ENCODE measurements at places on chromosomes 7 and 10.

DNA sequence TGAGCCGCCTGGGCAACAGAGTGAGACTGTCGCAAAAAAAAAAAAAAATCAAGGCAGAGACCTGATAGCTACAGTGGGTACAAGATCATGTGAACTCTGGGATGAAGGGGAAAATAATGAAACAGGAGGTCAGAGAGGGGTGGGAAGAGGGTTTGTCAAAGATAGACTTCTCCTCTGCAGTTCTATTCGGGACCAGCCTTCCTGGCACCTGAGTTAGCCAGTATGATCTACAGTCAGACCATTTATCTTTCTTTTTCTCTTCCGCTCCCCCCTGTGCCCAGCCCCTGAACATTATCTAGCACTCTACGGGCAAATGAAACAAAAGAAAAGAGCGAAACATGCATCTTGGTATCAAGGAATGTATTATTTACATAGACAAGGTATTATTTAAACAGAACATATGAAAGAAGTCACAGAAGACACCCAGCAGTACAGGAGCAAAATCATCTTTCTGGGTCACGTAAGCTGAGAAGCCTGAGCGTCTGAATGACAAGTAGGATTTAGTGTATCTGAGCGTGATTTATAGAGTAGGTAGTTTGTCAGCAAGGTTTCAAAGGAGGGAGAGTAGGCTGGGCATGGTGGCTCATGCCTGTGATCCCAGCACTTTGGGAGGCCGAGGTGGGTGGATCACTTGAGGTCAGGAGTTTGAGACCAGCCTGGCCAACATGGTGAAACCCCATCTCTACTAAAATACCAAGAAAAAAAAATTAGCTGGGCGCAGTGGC is 109.0 kb downstream of the PRKCQ start:
- DNase-seq, result no peak

- no peak for DNase-seq
Observed at GRCh38 chr7:128827971-128828711, 2.1 kb upstream of the FLNC start.

DNA sequence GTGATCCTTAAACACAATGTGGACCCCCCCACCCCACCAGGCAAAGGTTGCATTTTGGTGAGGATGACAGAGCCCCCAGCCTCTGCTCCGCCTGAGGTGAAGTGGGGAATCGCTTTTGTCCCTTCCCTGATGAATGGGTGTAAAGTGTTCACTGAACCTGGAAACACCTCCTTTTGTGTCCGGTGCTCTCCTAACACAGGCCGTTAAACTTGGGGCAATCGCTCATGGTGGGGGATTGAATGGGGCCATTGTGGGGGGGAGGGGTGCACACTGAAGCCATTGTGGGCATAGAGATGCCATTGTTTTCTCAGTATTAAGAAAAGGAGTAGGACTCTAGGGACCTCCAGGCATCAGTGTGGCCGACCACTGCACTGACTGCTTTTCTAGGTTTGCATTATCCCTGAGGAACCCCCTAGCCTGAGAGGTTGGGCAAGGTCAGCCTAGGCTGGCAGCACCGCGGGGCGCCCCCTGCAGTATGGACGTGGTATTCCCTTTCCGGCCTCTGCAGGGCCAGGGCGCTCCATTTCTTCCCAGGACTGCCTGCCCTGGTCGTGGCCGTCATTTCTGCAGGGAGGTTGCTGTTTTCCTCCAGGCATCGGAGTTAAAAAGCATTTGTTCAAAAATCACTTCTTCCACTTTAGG is 158.3 kb downstream of the TCF7L2 start:
- DNase-seq, result no peak

GRCh38 chr7:113076703-113077102 is 9.9 kb downstream of the GPR85 start:
- no peak for DNase-seq

GRCh38 chr7:106369352-106369751 is 84.6 kb upstream of the NAMPT start:
- DNase-seq, result no peak

DNA sequence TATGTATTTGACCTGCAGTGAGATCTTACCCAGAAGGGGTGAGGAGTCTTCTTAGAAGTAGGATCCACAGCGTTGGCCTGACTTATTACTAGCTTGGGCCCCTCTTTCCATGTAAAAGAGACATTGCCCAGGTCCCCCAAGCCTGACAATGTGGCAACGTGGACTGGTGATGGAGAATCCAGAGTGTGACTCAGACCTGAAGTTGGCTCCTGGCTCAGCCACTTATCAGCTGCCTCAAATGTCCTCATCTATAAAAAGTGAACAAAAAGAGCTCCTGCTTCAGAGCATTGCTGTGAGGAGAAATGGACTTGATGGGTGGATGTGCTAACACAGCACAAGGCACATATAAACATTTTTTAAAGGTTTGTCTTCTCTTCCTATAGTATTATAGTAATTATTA is 35.4 kb upstream of the TECTB start:
- DNase-seq, result no peak

- no peak for DNase-seq
Observed at GRCh38 chr7:149751043-149751775, 22.2 kb downstream of the ZNF467 start.

GRCh38 chr7:83693256-83693655 is 44.3 kb upstream of the SEMA3E start:
- no peak for DNase-seq

GRCh38 chr7:92641921-92642511 is 51.8 kb upstream of the FAM133B start:
- peak; percentile 24 for DNase-seq

DNA sequence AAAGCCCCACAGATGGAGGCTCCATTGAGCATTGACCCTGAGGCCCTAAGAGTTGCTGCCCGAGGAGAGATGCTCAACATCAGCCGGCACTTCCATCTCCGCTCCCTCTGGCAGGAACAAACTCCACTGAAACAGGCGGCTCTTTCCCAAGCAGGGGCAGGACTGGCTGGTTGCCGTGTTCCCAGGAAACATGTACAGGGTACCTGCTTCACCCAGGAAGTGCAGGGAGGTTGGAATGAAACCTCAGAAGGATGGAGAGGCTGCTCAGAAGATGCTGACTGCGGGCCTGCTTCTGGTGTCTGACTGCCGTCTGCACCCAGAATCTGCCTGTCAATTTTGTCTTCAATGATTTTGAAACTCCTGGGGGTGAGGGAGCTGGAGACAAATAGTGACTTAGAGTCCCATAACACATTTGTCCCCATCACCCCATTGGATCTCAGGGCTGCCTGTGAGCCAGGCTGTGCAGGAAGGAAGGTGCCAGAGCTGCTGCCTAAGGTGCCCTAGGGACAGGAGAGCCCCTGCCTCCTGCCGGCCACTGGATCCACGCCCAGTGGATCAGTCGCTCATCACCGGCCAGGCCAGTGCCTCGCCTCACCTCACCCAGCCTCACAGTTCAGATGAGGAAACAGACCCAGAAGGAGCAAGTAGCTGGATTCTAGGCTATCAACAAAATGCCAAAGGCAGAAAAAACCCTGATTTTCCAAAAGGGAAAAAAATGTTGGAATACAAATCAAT is 237.3 kb downstream of the PTPRN2 start:
- no peak for DNase-seq

- no peak for DNase-seq
Observed at GRCh38 chr10:68242051-68242450, 10.1 kb upstream of the ATOH7 start.

DNA sequence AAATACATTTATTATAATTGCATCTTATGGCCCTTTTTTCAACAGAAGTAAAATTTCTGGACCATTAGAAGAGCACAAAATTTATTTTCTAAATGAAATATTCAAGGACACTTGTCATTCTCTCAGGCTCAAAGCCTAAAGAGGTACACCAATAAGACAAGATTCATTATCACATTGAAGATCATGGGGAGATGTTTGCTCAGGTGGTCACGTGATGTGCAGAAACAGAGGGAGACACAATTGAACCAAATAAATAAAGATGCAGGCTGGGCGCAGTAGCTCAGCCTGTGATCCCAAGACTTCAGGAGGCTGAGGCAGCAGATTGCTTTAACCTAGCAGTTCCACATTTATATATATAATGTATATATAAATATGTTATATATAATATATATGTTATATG is 53.2 kb upstream of the TMEM254 start:
- DNase-seq, result no peak

DNA sequence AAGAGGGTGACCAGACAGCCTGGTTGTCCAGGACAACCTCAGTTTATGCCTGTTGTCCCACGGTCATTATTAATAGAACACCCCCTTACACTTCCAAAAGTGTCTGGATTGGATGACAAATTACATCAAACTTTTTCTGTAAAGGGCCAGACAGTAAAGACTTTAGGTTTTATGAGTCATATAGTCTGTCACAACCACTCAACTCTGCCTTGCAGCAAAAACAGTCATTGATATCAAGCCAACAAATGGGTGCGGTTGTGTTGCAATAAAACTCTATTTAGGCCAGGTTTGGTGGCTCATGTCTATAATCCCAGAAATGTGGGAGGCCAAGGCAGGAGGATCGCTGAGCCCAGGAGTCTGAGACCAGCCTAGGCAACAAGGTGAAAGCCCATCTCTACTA is 66.7 kb upstream of the ATP6V0A4 start:
- peak; percentile 17 for DNase-seq

- peak; percentile 1 for DNase-seq
Observed at GRCh38 chr7:31114593-31115343, 62.7 kb downstream of the ADCYAP1R1 start.

DNA sequence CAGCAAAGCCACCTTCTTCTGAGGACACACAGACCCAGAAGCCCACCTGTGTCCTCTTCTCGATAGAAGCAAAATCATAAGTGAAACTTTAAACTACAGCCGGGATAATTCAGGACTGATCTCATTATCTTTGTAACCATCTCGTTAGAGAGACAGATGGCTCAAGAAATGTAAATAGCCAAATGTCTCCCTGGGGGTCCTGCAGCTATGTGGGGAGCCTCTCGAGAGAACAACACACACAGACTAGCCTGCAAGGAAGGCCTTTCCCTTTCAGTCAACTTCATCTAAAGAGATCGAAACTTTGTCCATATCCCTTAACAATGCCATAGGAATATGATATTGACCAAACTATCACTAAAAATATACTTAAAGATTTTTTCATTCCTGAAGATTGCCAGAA is 93.5 kb downstream of the VWC2 start:
- no peak for DNase-seq

GRCh38 chr10:35271086-35271858 is 65.0 kb upstream of the CCNY start:
- DNase-seq, result no peak

DNA sequence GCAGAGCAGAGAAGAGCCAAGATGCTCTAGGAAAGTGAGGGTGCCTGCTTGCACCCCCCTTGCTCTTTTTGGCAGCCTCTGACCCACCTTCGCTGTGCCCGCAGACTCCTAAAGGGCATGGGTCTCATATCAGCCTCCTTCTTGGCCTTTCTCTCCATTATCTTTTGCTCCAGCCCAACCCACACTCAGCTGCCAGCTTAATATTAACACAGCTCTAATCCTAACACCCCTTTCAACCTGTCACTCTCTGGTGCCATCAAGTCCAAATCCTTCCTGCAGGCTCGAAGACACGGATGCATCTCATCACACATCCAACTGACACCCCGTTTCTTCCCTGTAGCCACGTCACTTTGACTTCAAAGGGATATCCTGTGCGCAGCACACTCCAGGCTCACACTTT is 171.6 kb upstream of the AUTS2 start:
- no peak for DNase-seq

GRCh38 chr10:122490786-122491680 is 29.7 kb downstream of the HTRA1 start:
- DNase-seq, result no peak

GRCh38 chr10:78542521-78542920 is 508.9 kb downstream of the RPS24 start:
- no peak for DNase-seq

DNA sequence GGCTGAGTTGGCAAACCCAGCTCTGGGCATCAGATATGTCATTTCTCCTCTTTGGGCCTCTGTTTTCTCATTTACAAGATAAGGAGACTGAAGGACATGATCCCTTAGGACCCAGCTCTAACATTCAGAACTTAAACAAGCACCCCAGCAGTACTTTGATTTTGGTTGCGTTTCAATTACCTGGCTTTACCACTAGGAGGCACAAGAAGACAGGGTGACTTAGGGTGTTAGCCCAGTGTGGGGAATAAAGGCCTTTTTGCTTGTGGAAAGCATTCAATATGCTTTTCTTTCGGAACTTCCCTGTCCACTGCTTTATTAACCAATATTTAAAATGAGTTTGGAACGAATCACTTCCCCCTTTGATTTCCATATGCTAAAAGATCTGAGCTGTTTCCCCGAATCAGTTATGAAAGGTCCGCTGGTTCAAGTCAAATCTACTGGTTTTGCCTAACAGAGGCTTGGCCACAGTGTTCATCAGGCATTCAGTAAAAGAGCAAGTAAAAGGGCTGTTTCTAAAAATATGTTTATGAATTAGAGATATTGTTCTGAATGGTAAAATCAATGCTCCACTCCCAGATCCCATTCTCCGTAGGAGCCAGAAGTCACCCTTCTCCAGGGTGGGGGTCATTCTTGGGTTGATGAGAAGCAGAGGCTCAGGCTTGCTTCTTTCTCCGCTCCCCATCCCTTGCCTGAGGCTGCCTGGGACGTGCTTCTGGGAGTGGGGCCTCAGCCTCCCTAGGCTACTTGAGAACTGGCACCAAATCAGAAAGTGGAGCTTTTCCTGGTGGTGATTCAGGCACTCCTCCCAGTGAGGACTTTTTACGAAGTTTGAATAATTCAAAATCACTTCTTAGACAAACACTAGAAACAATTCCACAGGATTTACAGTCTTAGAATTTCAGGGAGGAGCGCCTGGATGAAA is 105.5 kb downstream of the MYOF start:
- peak; percentile 28 for DNase-seq

DNA sequence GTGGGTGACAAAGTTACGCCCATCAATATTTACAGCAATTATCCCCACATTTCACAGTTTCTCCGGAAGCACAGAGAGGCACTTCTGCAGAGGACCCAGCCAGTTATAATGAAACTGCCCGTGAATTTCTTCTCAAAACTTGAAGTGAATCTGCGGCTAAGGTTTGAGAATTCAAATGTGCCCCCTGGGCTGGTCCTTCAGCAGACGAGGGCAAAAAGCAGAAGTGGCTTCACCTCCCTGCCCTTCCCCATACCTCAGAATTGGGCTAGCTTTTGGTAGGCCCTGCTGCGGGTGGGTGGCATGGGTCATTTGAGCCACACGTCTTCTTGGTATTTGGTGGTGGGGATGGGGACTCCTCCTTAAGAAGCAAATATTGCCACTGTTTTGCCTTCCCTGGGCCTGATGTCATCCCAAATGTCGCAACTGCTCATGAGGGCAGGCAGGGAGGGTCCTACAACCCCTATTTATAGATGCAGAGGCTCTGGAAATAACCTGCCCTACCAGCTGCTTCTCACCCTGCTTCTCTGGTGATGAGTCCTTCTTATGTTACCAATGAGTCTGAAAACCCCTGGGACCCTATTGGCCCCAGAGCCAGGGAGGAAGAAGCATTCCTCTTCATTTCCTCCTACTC is 16.6 kb upstream of the WDFY4 start:
- DNase-seq, result no peak

- no peak for DNase-seq
Observed at GRCh38 chr10:79025199-79025832, 43.5 kb upstream of the ZMIZ1 start.

DNA sequence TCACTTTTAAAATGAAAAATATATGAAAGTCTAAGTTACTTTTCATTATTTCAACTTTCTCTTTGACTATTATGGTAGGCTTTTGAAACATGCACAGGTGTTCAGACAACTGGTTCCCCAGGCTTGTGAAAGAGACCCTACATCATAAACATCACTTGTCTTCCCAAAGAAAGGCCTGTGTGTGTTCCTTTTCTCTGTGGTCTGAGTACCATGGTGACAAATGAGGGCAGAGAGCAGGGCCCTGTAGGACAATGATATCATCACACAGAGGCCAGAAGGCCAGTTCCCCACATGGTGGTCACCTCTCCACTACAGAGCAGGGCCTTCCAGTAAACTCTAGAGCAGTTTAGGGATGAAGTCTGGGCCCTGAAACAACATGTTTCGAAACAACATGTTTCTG is 288.8 kb downstream of the USP6NL start:
- no peak for DNase-seq

Measured in T1000 (cell line).